ENCODE measurements at places on chromosomes 3 and 15.

GRCh38 chr15:91940496-91941381 is 87.2 kb downstream of the SLCO3A1 start:
- no peaks in the 10 kb centered on the region for H3K4me1 ChIP-seq
- H3K4me3 ChIP-seq = no peak overlapping the region
- H3K27me3 ChIP-seq = no peaks in the 10 kb centered on the region
- no peak for DNase-seq
- no peak overlapping the region for H3K27ac ChIP-seq
- no peaks in the 10 kb centered on the region for H3K36me3 ChIP-seq

DNA sequence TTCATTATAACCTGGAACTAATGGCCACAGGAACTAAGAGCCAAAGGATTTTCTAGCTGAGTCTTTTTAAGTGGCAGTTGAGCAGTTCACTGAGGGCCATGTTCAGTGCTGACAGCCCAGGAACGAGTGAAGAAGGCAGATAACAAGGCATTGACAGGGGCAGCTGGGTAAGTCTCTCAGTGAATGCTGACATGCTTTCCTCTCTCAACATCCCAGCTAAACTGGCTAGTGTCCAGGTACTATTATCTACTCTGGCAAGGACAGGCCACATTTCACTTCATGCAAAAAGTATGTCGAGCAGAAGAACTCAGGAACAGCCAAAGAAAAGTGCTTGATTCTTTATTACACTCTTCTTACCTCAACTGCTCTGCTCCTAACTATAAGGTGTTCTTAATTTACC is 515.9 kb downstream of the NLGN1 start:
- no peaks in the 10 kb centered on the region for H3K36me3 ChIP-seq
- no peak overlapping the region for H3K4me3 ChIP-seq
- no peak for DNase-seq
- H3K27ac ChIP-seq = no peak overlapping the region
- no peaks in the 10 kb centered on the region for H3K27me3 ChIP-seq
- no peaks in the 10 kb centered on the region for H3K4me1 ChIP-seq

DNA sequence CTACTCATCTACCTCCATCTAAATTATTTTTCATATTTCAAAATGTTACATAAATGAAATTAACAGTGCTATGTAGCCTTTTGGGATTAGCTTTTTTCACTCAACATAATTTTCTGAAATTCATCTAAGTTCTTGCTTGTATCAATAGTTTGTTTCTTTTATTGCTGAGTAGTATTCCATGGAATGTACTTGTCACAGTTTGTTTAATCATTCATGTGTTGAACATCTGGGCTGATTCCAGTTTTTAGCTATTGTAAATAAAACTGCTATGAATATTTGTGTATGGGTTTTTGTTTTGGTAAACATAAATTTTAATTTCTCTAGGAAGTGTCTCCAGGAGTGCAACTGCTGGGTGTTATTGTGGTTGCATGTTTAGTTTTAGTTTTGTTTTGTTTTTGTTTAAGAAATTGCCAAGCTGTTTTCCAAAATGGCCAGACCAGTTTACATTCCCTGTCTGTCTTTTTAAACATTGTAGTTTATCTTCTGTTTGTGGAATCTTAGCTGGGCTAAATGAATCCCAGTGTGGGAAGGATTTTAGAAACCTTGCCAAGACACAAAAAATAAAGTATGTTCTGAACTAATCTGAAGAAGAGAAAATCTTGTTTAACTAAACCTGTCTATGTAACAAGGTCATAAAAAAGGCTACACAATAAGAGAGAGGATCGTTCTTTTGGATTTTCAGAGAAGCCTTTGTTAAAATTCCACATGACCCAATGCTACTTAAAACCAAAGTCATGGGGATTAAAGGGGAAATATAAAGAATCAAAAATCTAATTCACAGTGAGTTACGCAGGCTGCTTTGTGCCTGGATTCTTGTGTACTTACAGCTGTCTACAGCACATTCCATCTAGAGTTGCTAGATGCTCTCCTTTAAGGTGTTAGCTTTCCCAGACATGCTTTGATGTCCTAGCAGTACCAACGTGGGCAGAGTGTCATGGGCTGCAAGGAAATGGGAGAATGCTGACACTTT is 129.2 kb upstream of the SUCLG2 start:
- no peaks in the 10 kb centered on the region for H3K27me3 ChIP-seq
- H3K4me3 ChIP-seq = no peak overlapping the region
- DNase-seq = no peak
- no peak overlapping the region for H3K27ac ChIP-seq

- H3K36me3 ChIP-seq = no peaks in the 10 kb centered on the region
- H3K27me3 ChIP-seq = no peaks in the 10 kb centered on the region
- H3K27ac ChIP-seq = no peak overlapping the region
- no peak for DNase-seq
These were observed 2.5 kb downstream of the MORC1 start for GRCh38 chr3:109115451-109115850.

GRCh38 chr15:29698030-29698701 is 124.1 kb downstream of the TJP1 start:
- H3K27me3 ChIP-seq = no peaks in the 10 kb centered on the region
- peak; percentile 68 for DNase-seq
- H3K36me3 ChIP-seq = peaks cover 11% of the 10 kb centered on the region
- H3K4me1 ChIP-seq = peaks cover 18% of the 10 kb centered on the region
- H3K27ac ChIP-seq = no peak overlapping the region

- no peak overlapping the region for H3K27ac ChIP-seq
- H3K4me3 ChIP-seq = no peak overlapping the region
- no peaks in the 10 kb centered on the region for H3K36me3 ChIP-seq
- peak; percentile 10 for DNase-seq
These were observed 277.4 kb upstream of the NR2E3 start for GRCh38 chr15:71532994-71533393.

DNA sequence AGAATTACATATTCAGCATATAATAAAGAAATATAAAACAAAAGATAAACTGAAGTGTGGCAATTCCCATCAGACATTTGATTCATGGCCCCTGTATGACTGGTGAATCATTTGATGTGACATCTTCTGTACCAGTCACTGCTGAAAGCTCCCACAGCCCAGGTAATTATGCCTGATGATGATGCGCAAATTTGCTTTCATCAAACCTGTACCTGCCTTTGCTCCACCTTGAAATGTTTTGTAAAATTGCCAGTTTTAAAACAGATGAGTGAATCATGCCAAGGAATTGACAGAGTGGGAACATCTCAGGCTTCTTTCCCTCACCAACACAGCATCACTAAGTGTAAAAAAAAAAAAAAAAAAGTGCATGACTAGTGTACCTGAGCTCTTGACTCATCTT is 66.5 kb upstream of the EIF1B start:
- no peak overlapping the region for H3K4me3 ChIP-seq
- no peaks in the 10 kb centered on the region for H3K36me3 ChIP-seq

DNA sequence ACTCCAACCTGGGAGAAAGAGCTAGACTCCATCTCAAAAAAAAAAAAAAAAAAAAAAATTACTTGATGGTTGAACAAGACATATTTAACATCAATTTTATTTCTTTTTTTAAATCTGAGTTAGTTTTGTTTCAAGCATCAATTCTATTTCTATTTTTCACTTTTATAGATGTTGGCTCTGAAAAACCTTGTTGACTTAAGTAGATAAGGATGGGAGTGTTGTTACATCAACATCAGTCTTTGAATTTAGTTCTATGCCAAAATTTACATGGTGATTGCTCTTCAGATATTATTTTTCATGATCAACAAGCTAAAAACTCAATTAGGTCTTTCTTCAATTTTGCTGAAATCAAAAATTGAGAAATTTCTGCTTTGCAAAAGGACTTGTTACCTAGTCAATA is 66.9 kb downstream of the SERP1 start:
- no peaks in the 10 kb centered on the region for H3K36me3 ChIP-seq
- DNase-seq = no peak
- no peak overlapping the region for H3K4me3 ChIP-seq
- H3K27ac ChIP-seq = no peak overlapping the region
- no peaks in the 10 kb centered on the region for H3K27me3 ChIP-seq

DNA sequence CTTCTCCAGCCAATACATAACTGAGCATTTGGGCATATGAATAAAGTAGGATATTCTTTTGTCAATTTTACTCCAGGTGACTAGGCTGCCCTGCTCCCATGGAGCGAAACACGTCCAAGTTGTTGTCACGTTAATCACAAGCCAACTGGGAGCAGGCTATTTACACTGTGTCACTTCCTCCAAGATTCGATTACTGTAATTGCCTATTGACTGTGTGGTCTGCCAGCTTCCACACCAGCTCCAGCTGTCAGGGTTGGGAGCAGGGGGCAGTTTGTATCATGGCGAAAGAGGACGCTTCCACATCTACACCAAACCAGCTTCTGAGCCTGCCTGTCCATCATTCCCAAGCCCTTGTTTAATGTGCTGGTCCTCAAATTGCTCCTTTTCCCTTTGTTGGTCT is 89.2 kb upstream of the RORA start:
- no peaks in the 10 kb centered on the region for H3K36me3 ChIP-seq
- H3K27ac ChIP-seq = no peak overlapping the region
- H3K27me3 ChIP-seq = no peaks in the 10 kb centered on the region
- DNase-seq = no peak

DNA sequence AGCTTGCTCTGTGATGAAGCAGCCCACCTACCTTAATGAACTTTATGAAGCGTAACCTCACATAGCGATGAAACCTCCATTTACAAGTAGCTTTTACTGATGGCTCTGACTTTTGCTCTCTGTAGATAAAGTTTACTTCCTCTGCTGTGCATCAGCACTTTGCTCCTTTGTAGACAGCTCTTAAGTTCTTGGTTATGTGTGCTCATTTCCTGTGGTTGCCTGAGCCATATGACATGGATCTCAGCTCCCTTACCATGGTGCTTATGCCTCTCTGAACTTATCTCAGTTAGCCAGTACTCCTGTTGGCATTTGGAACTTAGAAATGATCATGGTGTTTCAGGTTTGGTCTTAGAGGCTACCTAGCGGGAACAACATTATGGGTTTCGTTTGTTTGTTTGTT is 7.8 kb downstream of the MFSD1 start:
- no peaks in the 10 kb centered on the region for H3K36me3 ChIP-seq
- no peaks in the 10 kb centered on the region for H3K4me1 ChIP-seq
- no peaks in the 10 kb centered on the region for H3K27me3 ChIP-seq
- no peak for DNase-seq
- no peak overlapping the region for H3K4me3 ChIP-seq

GRCh38 chr15:75817138-75817935 is 25.9 kb upstream of the UBE2Q2 start:
- H3K27ac ChIP-seq = no peak overlapping the region
- no peak overlapping the region for H3K4me3 ChIP-seq
- H3K27me3 ChIP-seq = no peaks in the 10 kb centered on the region
- DNase-seq = no peak

DNA sequence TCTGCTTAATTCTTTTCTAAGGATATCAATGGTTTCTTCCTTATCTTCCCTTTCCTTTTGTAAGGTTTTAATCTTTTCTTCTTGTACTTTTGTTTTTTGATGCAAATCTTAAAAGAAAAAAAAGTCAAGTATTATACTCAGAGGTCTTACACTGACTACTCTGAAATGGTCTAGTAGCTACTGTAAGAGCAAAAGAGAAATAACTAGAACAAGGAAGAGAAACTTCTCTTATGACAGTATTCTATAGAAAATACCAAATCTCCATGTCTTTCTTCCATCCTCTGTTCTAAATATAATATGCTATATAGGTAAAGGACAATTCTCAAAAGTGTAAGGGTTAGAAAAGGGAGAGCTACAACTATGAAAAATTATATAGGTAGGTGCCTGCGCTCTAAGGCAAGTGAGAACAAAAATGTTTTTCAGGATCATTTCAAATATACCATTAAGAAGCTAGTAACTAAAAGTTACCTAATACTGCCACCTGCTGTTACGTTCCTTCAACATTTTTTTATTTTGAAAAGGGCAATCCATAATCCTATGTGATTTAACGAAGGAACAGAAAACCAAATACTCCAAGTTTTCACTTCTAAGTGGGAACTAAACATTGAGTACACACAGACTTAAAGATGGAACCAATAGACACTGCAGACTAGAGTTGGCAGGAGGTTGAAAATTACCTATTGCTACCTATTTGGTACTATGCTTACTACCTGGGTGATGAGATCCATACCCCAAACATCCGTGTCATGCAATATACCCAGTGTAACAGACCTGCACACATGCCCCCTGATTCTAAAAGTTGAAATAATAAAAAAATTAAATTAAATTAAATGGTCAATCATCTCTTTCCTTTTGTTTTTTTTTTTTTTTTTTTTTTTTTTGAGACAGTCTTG is 36.7 kb downstream of the CIP2A start:
- H3K4me3 ChIP-seq = no peak overlapping the region
- H3K27me3 ChIP-seq = no peaks in the 10 kb centered on the region
- peaks cover 34% of the 10 kb centered on the region for H3K36me3 ChIP-seq
- no peaks in the 10 kb centered on the region for H3K4me1 ChIP-seq

- H3K27me3 ChIP-seq = no peaks in the 10 kb centered on the region
- H3K4me3 ChIP-seq = no peak overlapping the region
- DNase-seq = no peak
- H3K27ac ChIP-seq = no peak overlapping the region
These were observed 79.2 kb downstream of the PLSCR2 start for GRCh38 chr3:146390006-146390772.

DNA sequence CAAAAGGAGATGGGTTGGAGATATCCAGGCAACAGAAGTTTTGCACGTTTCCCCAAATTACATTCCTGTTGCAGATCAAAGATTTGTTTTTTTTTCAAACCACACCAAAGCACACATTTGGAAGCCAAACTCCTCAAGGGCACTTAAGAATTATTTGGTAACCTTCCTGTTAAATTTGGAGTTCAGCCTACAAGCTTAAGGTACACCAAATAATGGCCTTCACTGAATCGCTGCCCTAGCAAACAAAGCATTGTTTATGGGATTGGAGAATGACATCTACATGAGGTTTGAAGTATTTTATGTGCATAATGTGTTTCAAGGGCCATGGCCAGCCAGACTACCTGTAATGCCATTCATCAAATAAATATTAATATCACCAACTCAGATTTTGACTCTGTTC is 357.9 kb downstream of the RORA start:
- no peak overlapping the region for H3K27ac ChIP-seq
- no peak for DNase-seq
- H3K4me1 ChIP-seq = no peaks in the 10 kb centered on the region
- peaks cover 35% of the 10 kb centered on the region for H3K27me3 ChIP-seq

- no peak overlapping the region for H3K4me3 ChIP-seq
- peaks cover 3% of the 10 kb centered on the region for H3K27me3 ChIP-seq
- no peak overlapping the region for H3K27ac ChIP-seq
These were observed 168.7 kb upstream of the RASGRP1 start for GRCh38 chr15:38733331-38733730.

GRCh38 chr3:87996882-87997281 is 61.9 kb downstream of the CGGBP1 start:
- H3K4me1 ChIP-seq = no peaks in the 10 kb centered on the region
- H3K27ac ChIP-seq = no peak overlapping the region
- H3K36me3 ChIP-seq = no peaks in the 10 kb centered on the region
- DNase-seq = no peak
- H3K27me3 ChIP-seq = no peaks in the 10 kb centered on the region
